ENCODE measurements at places on chromosomes 16 and 17.

DNA sequence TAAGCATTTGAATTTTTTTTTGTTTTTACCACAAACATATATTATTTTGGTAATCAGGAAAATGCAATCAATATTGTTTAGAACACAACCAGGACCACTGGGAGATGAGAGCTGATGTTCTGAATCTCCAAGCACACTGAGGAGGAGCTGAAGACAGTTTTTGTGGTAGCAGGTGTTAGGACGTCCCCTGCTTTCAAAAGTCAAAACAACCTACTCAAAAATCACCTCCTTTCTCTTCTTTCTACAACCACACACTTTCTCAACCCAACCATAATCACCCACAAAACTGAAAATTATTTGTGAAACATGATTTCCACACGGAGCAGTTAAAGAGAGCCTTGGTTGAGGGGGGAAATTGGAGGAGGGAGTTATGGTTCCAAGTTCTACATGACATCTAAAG, 26.7 kb upstream of the CFAP20 start:
- no peak for DNase-seq

DNA sequence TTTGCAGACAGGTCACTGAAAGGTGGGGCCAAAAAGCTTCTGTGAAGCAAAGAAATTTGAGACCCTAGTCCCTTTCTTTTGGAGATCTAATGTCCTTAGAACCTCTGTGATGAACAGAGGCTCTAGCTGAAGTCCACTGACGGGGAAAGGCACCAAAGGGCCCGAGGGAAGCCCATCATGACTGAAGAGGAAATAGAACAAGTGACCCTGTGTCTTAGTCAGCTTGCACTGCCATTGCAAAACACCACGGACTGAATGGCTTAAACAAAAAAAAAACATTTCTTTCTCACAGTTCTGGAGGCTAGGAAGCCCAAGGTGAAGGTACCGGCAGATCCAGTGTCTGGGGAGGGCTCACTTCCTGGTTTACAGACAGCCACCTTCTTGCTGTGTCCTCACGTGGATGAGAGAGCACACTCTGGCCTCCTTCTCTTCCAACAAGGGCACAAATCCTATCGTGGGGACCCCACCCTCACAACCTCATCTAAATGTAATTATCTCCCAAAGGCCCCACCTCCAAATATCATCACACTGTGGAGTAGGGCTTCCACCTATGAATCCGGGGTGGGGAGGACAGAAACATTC, 24.3 kb upstream of the ASGR2 start:
- DNase-seq = no peak

GRCh38 chr17:31078290-31078689, 16.5 kb upstream of the NF1 start:
- DNase-seq = no peak

DNA sequence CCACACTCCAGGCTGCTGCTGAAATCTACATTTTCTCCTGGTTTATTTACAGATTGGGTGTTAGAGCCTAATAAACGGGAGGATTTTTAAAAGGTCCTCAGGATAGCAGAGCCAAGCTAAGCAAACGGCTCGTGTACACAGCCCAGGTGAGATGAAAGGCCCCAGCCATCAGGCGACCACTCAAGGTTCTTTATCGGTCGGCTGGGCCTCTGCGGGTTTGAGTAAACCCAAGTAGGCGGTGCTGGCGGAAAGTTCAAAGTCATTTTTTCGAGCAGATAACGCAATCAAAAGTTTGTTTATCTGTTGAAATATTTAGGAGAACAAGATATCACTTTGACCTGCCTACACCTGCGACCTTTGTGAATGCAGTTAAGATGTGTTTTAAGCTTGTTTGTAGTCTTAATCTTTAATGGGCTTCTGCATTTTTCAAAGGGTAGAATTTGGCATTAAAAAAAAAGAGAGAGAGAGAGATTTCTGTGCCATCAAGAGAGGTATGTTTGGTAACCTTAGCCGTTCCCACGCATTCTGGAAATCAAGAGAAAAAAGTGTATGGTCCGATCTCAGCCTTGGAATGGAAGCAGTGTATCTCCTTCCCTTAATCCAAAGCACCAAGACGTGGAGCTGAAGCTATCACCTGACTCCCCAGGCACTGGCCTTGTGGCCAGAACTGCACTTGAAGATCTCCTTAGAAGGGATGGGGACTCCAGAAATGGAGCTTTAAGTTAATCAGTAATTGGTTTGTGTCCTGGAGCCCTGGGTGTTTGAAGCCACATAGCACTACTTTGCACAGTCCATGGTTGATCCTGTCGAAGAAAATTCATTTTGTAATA, 301.7 kb upstream of the IRX5 start:
- no peak for DNase-seq

DNA sequence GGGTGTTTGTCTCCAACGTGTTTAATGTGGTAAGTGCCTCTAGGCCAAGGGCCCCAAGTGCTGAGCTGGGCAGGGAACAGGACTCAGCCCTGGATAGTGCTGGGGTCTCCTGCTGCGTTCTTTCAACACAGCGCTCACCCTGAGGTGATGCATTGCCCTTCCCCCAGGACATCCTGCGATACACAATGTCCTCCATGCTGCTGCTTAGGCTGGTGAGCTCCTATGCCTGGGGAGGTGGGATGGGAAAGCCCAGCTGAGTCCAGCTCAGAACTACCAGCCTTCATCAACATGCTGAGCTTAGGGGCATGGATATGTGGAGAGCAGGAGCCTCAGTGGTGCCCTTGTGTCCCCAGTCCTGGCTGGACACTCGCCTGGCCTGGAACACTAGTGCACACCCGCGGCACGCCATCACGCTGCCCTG, 563 bp downstream of the ZACN start:
- DNase-seq = no peak

GRCh38 chr16:23174622-23175021, 7.9 kb upstream of the SCNN1G start:
- DNase-seq = no peak

GRCh38 chr17:82611140-82612058, 36.8 kb downstream of the WDR45B start:
- DNase-seq = no peak

DNA sequence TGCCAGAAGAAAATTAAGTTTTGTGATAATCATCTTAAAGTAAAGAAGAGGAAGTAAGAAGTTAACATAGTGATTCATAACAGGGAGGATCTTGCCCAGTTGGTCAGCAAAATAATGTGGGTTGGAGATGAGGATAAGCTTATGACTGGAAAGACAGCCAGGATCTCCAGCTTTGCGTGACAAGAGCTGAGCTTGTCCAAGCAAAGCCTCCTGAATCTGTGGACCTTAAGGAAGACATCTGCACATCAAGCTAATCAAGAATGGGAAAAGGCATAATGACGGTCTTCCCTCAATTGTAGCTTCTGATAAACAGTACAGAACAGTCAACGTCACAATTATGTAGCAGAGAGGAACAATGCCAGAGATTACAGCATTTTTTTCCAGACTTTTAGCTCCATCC, 744.7 kb upstream of the GOT2 start:
- no peak for DNase-seq

GRCh38 chr17:60080545-60080944, 1.8 kb upstream of the HEATR6 start:
- DNase-seq = no peak

GRCh38 chr17:75764417-75764710, 628 bp downstream of the GALK1 start:
- DNase-seq = no peak

GRCh38 chr17:27356091-27356705, 62.3 kb downstream of the WSB1 start:
- DNase-seq = no peak

DNA sequence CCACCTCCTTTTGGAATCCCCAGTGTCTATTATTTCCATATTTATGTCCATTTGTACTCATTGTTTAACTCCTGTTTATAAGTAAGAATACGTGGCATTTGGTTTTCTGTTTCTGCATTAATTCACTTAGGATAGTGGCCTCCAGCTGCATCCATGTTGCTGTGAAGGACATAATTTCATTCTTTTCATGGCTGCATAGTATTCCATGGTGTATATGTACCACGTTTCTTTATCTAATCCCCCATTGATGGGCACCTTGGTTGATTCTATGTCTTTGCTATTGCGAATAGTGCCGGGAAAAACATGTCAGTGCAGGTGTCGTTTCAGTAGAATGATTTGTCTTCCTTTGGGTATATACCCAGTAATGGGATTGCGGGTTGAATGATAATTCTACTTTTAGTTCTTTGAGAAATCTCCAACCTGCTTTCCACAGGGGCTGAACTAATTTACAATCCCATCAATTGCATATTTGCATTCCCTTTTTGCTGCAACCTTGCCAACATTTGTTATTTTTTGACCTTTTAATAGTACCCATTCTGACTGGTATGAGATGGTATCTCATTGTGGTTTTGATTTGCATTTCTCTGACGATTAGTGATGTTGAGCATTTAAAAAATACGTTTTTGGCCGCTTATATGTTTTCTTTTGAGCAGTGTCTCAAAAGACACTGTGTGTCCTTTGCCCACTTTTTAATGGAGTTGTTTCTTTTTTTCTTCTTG, 373.2 kb upstream of the TNRC6C start:
- DNase-seq = no peak

DNA sequence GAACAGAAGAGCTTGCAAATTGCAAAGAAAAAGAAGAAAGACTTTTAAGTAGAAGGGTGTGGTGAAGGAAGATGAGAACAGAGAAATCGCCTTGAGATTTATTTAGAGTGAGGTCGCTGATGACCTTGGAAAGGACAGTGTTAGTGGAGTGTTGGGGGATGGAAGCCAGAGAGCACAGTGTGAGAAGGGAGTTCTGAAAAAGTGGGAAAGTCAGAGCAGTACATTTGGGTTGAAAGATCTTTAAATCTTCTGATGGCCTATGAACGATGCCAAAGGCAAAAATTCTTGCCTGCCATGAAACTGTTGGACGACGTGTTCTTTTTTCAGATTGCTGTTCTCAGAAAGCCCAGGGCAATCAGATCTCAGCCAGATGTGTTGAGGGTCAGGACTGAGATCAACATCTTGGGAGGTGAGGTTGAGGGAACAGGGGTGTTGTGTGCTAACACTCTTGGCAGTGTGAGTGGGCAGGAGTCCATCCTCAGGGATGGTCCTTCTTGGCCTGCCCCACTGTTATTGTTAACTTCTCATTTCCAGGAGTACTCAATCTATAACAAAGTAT, 330.1 kb downstream of the MAP2K6 start:
- DNase-seq = no peak

DNA sequence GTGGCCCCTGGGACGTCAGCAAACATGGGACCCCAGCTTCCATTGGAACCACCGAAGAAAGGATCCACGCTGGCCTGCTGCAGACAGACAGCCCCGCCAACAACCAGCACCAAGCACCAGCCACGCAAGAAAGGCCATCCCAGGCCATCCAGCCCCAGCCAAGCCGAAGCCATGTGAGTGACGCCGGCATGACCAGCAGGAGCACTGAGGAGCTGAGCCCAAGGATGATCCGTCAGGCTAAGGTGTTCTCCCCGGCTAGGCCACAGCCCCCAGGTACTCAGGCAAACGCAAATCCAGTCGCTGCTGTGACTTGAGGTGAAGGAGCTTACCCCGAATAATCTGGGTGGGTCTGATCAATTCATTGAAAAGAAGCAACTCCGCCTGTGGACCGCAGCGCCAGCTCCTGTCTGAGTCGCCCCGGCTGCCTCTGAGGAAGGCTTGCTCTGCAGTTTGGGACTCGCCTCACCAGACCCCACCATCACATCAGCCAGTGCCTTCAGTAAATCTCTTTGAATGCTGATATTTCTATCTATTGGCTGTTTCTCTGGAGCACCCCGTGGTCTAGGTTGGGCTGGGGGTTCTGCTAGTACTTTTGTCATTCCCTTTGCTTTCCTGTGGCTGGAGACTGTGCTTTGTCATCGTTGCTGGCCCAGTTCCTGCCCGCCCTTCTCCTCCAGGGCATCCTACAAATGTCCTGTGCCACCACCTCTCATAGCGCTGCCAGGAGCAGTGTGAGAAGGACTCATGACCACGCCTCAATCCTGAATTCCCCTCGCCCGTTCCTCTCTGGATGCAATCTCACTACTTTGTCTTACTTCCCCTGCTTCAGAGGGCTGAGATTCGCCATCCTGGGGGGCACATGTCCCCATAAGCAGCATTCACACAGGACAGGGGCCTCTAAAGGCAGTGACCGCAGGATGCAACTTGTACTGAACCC, 8.1 kb upstream of the CBX2 start:
- no peak for DNase-seq

GRCh38 chr17:68512960-68513474, 787 bp downstream of the PRKAR1A start:
- DNase-seq = no peak

DNA sequence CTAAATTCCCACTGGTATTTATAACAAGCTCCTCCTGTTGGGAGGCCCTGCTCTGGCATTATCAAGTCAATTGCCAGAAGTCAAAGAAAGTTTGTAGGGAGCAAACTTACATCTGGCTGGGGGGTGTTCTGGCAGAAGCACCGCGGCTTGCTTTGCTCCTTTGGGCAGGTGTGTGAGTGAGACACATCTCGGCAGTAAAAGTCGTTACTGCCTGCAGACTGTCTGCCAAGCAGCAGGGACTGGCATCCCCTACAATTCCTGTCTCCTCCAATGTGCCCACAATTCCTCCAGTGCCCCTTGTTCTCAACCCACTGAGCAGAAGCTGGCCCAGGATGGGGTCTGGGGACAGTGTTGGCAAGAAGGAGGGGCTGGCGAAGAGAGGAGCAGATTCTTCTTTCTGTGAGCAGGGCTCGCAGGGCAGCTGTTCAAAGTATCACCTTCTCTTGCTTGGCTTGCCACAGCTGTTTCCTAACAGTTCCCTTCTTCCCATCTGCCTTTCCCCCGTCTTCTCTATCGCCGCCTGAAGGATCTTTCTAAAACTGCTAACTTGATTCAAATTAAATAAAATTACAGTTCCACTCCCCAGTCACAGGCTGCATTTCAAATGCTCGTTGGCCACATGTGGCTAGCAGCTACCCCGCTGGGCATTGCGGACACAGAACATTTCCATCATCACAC, 30.2 kb downstream of the SPACA3 start:
- DNase-seq = no peak

GRCh38 chr16:28494121-28494851, at the start of gene APOBR:
APOBR (plus strand) TSS chr16:28494643; CDS start chr16:28494682, 39 bp downstream.
- no peak for DNase-seq

DNA sequence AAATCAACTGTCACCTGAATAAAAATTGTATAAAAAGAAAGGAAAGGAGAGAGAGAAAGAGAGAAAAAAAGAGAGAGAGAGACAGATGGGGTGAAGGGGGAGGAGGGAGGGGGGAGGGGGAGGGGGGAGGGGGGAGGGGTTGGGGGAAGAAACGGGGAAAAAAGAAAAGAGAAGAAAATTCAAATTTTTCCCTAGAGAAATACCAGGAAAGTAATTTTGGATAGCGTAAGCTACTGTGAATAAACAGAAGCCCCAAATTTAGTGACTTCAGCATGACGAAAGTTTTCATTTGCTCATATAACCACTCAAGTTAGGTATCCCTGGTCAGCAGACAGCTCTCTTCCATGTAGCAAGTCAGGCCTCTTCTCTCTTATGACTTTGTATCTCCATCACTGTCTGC, 289.4 kb upstream of the MYOCD start:
- DNase-seq = no peak

GRCh38 chr17:39836117-39836516, 28.0 kb downstream of the IKZF3 start:
- DNase-seq = no peak

GRCh38 chr17:732902-733720, 715 bp downstream of the TLCD3A start:
- DNase-seq = peak; percentile 28

All from renal cortex interstitium (tissue), 15 donors.